ENCODE measurements at places on chromosomes 4 and X. TPM values are rescaled to one million over a fixed set of nuclear protein-coding genes. Genes with fewer than 3 reads are reported as not detected.

GRCh38 chr4:98779088-98779487 lies 120.7 kb upstream of the TSPAN5 start:
- H3K27me3 ChIP-seq, result no peaks in the 10 kb centered on the region
- no peak for DNase-seq

- no peak overlapping the region for H3K27ac ChIP-seq
- no peak for DNase-seq
- no peaks in the 10 kb centered on the region for H3K4me1 ChIP-seq
- H3K4me3 ChIP-seq, result no peak overlapping the region
Observed at GRCh38 chr4:83552083-83552482, 16.2 kb downstream of the GPAT3 start.

- no peak overlapping the region for H3K27ac ChIP-seq
- no peaks in the 10 kb centered on the region for H3K36me3 ChIP-seq
- no peaks in the 10 kb centered on the region for H3K4me1 ChIP-seq
Observed at GRCh38 chrX:18931972-18932371, 51.9 kb downstream of the PHKA2 start.

DNA sequence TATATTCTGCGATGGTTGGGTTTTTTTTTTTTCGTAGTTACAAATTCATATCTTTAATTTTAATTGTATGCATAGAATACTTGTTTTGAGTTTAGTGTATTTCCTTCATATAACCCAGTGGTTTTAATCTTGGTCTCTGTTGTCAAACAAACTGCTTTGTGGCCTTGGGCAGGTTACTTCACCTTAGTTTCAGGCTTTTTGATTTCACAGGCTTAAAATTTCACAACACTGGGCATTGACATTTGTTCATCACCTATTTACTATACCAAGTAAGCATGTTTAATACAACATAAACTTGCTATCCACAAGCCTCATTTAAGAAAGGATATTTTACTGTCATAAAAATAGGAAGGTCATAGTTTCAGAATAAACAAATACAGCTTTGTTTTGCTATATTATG lies 14.7 kb downstream of the RAPGEF2 start:
- no peaks in the 10 kb centered on the region for H3K4me1 ChIP-seq
- H3K27ac ChIP-seq, result no peak overlapping the region
- no peaks in the 10 kb centered on the region for H3K27me3 ChIP-seq
- no peaks in the 10 kb centered on the region for H3K36me3 ChIP-seq
- DNase-seq, result no peak

DNA sequence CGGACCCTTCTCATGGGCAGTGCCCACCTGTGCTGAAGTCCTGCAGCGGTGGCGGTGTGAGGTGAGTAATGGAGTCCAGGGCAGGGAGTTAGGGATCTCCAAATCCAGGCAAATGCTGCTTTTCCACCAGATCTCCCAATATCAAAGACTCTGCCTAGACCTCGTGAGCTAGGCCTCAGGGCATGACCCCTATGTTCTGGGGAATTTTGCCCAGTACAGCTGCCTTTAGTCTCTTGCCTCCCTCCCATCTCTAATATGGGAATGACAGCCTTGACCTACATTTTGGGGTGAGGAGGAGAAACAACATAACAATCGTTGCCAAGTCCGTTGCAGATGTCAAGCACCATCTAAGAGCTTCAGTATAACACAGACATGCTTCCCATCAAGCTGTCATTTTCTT lies 7.3 kb downstream of the PAK3 start:
- H3K4me3 ChIP-seq, result no peak overlapping the region
- DNase-seq, result no peak
- peaks cover 14% of the 10 kb centered on the region for H3K4me1 ChIP-seq
- no peaks in the 10 kb centered on the region for H3K36me3 ChIP-seq

- H3K4me1 ChIP-seq, result peaks cover 6% of the 10 kb centered on the region
- no peaks in the 10 kb centered on the region for H3K27me3 ChIP-seq
Observed at GRCh38 chr4:67106861-67107460, 438.3 kb downstream of the CENPC start.

DNA sequence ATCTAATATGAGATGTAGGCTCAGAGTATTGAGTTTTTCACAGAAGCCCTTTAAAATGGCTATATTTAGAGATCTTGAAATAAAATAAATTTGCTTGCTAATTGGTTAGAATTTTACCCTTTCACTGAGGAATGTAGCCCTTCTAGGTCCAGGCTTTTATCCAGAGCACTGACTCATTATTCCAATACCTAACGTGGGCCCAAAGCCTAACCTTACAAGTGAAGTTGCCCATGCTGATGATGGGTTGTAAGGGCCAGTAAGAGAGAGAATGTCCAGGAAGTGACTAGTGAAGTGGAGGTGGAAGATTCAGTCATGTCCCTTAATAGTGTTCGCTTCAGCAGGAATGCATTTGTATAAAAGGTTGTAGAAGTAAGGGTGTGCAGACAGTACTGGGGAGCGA lies 155.9 kb downstream of the STIM2 start:
- H3K36me3 ChIP-seq, result no peaks in the 10 kb centered on the region
- DNase-seq, result no peak
- H3K27ac ChIP-seq, result no peak overlapping the region
- H3K4me1 ChIP-seq, result no peaks in the 10 kb centered on the region
- no peak overlapping the region for H3K4me3 ChIP-seq
- no peaks in the 10 kb centered on the region for H3K27me3 ChIP-seq

GRCh38 chr4:6943012-6943884 lies 33.6 kb downstream of the TBC1D14 start:
- H3K36me3 ChIP-seq, result peaks cover 9% of the 10 kb centered on the region
- H3K27ac ChIP-seq, result peak overlapping the region; percentile 82
- no peak overlapping the region for H3K4me3 ChIP-seq

- H3K27ac ChIP-seq, result no peak overlapping the region
- H3K4me1 ChIP-seq, result no peaks in the 10 kb centered on the region
- no peaks in the 10 kb centered on the region for H3K27me3 ChIP-seq
- H3K36me3 ChIP-seq, result no peaks in the 10 kb centered on the region
Observed at GRCh38 chr4:120561648-120562047, 360.9 kb downstream of the PRDM5 start.

Gene MAP3K15
- total RNA-seq, result not detected

Gene REPS2
- total RNA-seq, result 26.0 TPM

Gene PLS3
- total RNA-seq, result 93.8 TPM

DNA sequence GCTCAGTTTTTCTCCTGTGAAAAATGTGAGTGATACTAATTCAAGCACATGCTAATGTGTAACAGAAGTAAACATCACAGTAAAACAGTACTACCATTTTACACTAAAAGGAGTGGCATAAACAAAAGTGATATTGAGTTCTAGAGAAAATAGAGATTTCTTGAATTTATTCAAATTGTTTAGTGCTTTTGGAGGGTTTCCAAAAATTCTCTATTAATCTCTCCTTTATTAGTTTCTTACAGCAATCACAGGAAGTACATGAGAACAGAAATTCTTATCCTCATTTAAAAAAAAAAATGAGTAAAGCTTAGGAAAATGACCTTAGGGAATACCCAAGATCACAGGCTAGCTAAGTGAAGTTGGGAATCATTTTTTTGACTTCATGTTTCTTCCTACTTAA lies 459.7 kb upstream of the GALNTL6 start:
- H3K4me3 ChIP-seq, result no peak overlapping the region
- H3K36me3 ChIP-seq, result no peaks in the 10 kb centered on the region
- DNase-seq, result no peak
- H3K27me3 ChIP-seq, result no peaks in the 10 kb centered on the region
- H3K27ac ChIP-seq, result no peak overlapping the region

- no peaks in the 10 kb centered on the region for H3K27me3 ChIP-seq
- no peak for DNase-seq
- no peaks in the 10 kb centered on the region for H3K4me1 ChIP-seq
- peak overlapping the region; percentile 67 for H3K4me3 ChIP-seq
Observed at GRCh38 chrX:154437971-154438893, 1.3 kb downstream of the GDI1 start.

DNA sequence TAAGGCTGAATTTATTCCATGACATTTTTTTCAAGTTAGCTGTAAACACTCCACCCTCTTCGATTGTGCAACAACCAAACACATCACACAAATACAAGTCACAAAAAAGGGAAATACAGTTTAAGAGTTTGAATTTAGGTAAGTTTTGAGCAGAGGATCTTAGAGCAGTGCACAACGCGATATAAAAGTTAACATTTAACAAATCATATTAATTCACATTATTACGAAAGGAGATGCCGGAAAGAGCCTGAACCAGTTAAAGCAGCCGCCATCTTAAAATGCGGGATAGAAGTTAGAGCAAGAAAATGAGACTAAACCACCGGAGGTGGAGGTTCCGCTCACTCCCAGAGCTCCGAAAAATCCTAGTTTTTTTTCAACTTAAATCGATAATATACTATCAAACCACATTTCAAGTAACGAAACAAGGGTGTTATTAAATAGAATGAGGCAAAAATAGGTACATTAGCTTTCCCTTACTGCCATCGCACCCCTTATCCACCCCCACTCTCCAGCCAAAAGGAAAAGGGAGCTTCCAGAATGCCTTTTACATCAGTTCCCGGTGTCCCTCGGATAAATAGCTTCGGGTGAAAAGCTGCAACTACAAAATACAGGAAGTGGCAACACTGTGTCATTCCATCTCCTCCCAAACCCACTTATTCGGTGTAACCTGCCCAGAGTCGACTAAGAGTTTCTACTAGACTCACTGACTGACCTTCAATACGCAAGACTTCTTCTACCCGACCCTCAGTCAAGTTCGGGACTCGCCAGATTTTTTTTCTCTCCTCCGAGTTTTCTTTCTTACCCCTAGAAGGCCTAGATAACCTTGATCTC lies 1.9 kb downstream of the UBE2D3 start:
- no peak for DNase-seq
- H3K36me3 ChIP-seq, result no peaks in the 10 kb centered on the region
- peaks cover 31% of the 10 kb centered on the region for H3K4me1 ChIP-seq
- peak overlapping the region; percentile 100 for H3K27ac ChIP-seq
- no peaks in the 10 kb centered on the region for H3K27me3 ChIP-seq

Gene LRAT
- 0.60 TPM for total RNA-seq

GRCh38 chrX:10828640-10829039 lies 208.3 kb upstream of the MID1 start:
- H3K4me3 ChIP-seq, result no peak overlapping the region
- no peaks in the 10 kb centered on the region for H3K27me3 ChIP-seq
- H3K4me1 ChIP-seq, result no peaks in the 10 kb centered on the region
- no peak overlapping the region for H3K27ac ChIP-seq

Gene PPM1K
- 84.3 TPM for total RNA-seq

GRCh38 chr4:183158062-183158461 lies 59.0 kb downstream of the WWC2 start:
- DNase-seq, result no peak
- H3K4me3 ChIP-seq, result no peak overlapping the region
- no peaks in the 10 kb centered on the region for H3K27me3 ChIP-seq
- H3K36me3 ChIP-seq, result no peaks in the 10 kb centered on the region
- no peak overlapping the region for H3K27ac ChIP-seq

DNA sequence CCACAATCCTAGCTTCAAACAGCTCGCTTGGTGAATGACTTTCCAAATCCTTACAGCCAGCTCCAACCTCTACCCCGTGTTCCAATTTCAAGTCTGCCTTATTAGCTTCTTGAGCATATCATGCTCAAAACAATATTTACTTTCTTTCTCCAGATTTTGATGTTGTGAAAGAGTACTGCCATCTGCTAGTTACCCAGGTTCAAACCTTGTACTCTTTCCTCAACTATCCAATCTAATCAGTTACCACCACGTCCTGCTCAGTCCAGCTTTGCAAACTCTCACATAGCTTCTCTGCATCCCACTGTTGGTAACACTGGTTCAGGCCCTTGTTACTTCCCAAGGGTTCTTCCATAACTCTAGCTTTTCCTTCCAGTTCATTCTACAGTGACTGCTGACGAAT lies 179.1 kb downstream of the NR3C2 start:
- H3K4me1 ChIP-seq, result no peaks in the 10 kb centered on the region
- DNase-seq, result no peak
- H3K27ac ChIP-seq, result no peak overlapping the region
- H3K36me3 ChIP-seq, result no peaks in the 10 kb centered on the region

- no peaks in the 10 kb centered on the region for H3K27me3 ChIP-seq
- H3K4me3 ChIP-seq, result no peak overlapping the region
- no peak for DNase-seq
- H3K27ac ChIP-seq, result no peak overlapping the region
- H3K36me3 ChIP-seq, result no peaks in the 10 kb centered on the region
Observed at GRCh38 chrX:19272452-19272851, 71.3 kb upstream of the PDHA1 start.

DNA sequence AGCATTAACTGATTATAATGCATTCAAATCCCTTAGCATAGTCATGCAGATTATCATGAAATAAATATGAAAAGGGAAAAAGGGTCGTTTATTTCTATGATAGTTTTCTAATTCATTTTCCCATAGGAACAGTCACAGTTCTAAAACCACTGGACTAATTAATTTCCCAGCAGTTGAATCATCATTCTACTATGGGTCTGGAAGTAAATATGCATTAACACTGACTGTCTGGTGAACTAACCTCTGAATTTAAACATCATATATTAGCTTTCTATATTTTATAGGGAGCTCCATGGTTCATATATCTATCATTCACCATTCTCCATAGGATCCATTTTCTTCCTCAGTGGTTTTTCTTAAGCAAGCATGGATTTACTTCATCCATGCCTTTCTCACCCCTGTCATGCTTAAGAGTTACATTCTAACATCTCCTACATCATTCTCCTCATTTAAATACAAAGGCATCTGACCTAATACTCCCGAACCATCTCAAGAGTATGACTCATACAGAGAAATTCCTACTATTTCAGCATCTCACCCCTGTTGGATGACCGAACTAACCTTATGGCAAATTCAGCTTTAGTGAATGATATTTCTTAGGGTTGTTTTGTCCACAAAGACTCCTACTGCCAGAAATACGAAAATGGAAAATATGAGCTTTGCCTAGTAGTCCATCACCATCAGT lies 198.7 kb upstream of the ADAMTS3 start:
- no peaks in the 10 kb centered on the region for H3K36me3 ChIP-seq
- no peak overlapping the region for H3K27ac ChIP-seq
- no peaks in the 10 kb centered on the region for H3K27me3 ChIP-seq

Gene PAGE1
- not detected for total RNA-seq

GRCh38 chrX:121102101-121102500 lies 54.7 kb downstream of the GLUD2 start:
- no peak overlapping the region for H3K4me3 ChIP-seq
- H3K4me1 ChIP-seq, result no peaks in the 10 kb centered on the region
- DNase-seq, result no peak

DNA sequence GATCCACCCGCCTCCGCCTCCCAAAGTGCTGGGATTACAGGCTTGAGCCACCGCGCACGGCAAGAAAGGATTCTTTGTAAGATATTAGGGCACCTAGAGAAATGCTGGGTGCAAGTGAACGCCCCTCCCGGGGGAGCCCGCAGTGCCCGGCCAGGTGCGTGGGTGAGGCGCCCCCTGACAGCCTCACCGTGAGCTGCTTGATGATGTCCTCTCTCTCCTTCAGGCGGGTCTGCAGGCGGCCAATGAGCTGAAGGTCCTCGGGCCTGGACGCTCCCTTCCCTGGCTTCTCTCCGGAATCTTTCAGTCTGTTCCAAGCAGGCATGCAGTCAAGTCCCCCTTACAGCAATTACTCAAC lies 21.9 kb downstream of the MED28 start:
- peaks cover 69% of the 10 kb centered on the region for H3K36me3 ChIP-seq
- no peak for DNase-seq
- H3K4me3 ChIP-seq, result no peak overlapping the region
- no peak overlapping the region for H3K27ac ChIP-seq
- H3K27me3 ChIP-seq, result no peaks in the 10 kb centered on the region
- no peaks in the 10 kb centered on the region for H3K4me1 ChIP-seq

- H3K4me3 ChIP-seq, result no peak overlapping the region
- no peak for DNase-seq
- H3K27me3 ChIP-seq, result no peaks in the 10 kb centered on the region
- H3K27ac ChIP-seq, result no peak overlapping the region
- H3K36me3 ChIP-seq, result no peaks in the 10 kb centered on the region
Observed at GRCh38 chr4:139603576-139604410, 47.8 kb upstream of the SETD7 start.

- H3K4me1 ChIP-seq, result no peaks in the 10 kb centered on the region
- DNase-seq, result no peak
- H3K36me3 ChIP-seq, result no peaks in the 10 kb centered on the region
- H3K27me3 ChIP-seq, result no peaks in the 10 kb centered on the region
- H3K27ac ChIP-seq, result peak overlapping the region; percentile 87
Observed at GRCh38 chr4:151013944-151014343, 1.1 kb downstream of the LRBA start.

All from tibial nerve (tissue), 4 donors.